ENCODE measurements at places on chromosomes 2 and 18.

- no peak for DNase-seq
Observed at GRCh38 chr2:119468154-119468955, 36.7 kb downstream of the TMEM37 start.

- no peak for DNase-seq
Observed at GRCh38 chr18:11661430-11661829, 27.6 kb upstream of the GNAL start.

DNA sequence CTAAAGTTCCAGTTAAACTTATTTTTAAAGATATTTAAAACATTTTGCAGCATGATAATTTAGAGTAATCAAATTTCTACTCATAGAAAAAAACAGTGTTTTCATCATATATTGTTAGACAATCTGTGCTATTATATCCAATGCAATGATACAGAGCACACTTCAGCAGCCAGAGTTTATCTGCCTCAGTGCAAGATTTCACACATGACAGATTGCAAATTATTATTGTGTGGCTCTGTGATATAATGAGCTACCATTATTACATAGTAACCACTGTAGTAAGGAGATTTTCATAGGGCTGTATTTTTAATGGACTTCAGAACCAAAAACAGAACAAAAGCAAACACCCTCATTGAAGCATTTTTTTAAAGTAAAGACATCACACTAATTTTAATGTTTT lies 762.4 kb downstream of the DSC3 start:
- DNase-seq = no peak

DNA sequence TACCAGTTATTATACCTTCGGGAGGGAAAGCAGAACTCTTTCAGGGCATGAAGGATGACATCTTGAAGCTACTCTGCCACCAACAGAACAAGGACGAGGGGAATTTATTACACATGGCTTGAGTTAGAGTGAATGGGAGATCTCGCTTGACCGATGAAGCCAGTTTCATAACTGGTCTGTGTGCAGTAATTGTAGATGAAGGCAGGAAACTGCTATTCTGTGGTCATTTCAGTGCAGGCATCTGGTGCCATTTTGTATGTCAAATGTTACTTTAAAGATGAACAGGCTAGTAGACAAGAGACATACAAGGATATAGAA lies 20.5 kb downstream of the GREB1 start:
- DNase-seq = no peak

- DNase-seq = no peak
Observed at GRCh38 chr18:38427234-38427633, 861.6 kb upstream of the CELF4 start.

GRCh38 chr18:8391068-8391467 lies 218.2 kb upstream of the RAB12 start:
- no peak for DNase-seq

DNA sequence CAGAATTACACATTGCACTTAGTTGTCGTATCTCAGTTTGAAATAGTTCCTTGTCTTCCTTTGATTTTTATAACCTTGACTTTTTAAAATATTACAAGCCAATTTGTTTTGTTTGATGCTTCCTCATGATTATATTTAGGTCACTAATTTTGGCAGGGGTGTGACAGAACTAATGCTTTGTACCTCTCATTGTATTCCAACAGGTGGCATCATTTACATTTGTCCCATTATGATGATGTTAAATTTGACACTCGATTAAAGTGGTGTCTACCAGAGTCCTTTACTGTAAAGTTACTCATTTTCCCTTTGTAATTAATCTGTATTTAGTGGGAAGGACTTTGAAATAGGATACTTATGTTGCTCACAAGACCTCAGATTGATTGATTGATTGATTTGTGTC lies 21.5 kb upstream of the MFSD2B start:
- no peak for DNase-seq

DNA sequence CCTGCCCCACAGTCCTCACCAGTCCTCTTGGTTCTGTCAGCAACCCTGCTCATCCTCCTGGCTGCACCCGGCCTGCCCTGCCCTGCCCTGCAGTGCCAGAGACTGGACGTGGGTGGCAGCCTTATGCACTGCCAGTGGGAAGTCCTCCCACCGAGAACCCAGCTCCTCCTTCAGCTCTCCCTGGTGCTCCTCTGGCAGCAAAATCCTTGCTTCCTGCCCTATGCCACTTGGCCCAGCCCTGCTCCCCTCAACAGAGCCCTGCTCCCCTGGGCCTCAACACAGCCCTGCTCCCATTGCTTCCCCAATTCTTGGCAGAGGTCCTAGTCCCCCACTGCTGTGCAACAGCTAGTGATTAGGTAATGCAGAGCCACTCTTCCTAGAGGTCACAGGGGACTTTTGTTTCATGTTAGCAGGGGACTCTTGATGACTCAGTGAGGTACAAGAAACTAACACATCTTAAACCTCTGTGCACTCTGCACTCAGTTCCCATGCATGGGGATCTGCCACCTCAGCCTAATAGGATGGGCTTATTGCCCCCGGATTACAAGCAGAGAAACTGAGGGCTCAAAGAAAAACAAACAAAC lies 58.0 kb upstream of the EDAR start:
- no peak for DNase-seq

GRCh38 chr18:10771053-10771709 lies 245.4 kb downstream of the NAPG start:
- no peak for DNase-seq

DNA sequence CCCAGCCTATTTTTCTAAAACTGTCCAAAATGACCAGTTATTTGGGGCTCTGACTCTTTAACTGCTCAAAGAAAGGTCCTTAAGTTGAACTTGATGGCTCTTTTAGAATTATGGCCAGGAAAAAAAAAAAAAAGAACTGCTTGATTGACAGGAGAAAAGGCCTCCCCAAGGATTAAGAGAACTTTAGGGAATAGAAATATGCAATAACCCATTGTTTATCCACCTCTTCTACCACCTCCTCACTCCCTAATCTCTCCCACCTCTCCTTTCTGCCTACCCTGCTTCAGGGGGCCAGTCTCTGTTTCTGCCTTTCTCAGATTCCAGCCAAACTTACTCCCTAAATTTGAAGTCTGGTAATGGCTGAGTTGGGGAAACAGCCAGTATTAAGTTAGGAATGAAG lies 5.7 kb upstream of the STRN start:
- no peak for DNase-seq

- DNase-seq = no peak
Observed at GRCh38 chr2:223297788-223298187, 245.8 kb downstream of the KCNE4 start.

DNA sequence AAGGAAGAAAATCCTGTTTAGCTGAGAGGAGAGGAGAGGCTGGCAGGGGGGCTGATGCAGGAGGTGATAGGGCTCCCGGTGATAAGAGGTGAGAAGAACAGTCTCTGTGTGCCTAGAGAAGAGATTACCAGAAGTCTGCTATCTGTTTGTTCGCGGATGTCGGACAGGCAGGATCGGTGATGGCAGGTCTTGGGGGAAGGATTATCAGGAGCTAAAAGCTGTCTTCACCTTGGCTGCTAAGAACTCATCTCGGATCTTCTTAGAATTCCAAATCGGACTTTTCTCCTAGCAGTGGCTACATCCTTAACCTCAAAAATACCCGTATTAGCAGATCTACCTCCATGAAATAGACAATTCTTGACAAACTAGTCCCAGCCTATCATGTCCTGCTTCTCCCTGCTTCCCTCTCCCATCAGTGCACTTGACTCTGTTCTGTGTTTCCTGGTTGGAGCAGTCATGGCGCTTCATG lies 282.1 kb upstream of the TRIB2 start:
- no peak for DNase-seq

GRCh38 chr2:164913640-164914350 lies 41.5 kb downstream of the SLC38A11 start:
- DNase-seq = no peak

GRCh38 chr18:74194691-74195090 lies 46.4 kb downstream of the TIMM21 start:
- DNase-seq = no peak

GRCh38 chr2:28346587-28346986 lies 46.1 kb upstream of the FOSL2 start:
- DNase-seq = peak; percentile 86

- DNase-seq = no peak
Observed at GRCh38 chr2:20304411-20304810, 46.2 kb downstream of the PUM2 start.

DNA sequence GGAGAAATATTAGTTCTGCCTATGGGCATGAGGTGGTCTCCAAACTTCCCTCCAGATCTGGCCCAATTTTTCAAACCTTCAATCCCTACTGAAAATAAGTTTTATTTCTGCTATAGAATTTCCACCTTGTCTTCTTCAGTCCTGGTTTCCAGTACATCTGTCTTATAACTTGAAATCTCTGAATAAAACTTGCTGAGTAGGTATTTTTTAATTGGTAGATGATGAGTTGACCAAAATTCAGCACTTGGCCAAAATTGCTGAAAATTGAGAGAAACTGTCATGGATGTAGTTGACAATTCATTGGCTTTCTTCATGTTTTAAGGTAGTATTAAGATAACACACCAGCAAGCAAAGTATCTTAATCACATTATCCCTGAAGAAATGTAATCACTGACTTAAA lies 206.2 kb downstream of the PARD3B start:
- no peak for DNase-seq

DNA sequence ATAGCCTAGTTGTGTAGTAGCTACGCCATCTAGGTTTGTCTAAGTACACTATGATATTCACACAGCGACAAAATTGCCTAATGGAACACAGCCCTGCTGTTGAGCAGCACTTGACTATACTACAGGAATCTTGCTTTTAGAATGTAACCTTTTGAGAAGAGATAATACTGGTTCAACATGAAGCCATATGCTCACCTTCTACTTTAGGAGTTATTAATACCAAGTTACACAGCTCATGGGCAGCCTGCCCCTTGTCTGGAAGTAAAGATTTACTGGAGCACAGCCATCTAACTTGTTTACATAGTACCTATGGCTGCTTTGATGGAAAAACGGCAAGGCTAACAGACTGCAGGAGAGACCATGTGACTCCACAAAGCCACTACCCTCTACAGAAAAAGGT lies 174.8 kb downstream of the DYM start:
- DNase-seq = no peak

DNA sequence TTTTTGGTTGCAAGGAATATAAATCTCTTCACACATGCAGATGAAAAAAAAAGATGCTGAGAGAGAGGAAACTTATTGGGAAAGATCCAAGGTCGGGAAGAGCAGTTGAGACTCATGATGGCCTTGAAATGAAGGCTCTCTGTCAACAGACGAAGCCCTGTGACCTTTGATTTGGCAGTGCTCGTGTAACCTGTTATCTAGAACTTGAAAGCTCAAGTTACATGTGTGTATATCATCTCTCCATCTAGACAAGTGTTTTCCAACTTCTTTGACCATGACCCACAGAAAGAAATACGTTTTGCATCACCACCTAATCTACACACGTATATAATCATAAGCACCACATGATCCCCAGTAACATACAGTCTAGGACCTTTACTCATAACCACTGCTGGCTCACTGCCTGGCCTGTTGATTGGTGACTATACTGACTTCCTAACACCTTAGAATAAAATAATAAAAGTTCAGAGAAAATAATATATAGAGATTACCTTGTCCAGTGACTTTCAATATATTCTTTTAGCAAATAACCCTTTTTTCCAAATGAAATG lies 319.0 kb upstream of the PKDCC start:
- DNase-seq = no peak

- no peak for DNase-seq
Observed at GRCh38 chr2:30248791-30249190, 17.5 kb downstream of the LBH start.

- DNase-seq = peak; percentile 93
Observed at GRCh38 chr2:127121776-127122176, 14.8 kb upstream of the BIN1 start.

GRCh38 chr2:125427721-125428315 lies 1228.1 kb upstream of the GYPC start:
- no peak for DNase-seq

- DNase-seq = no peak
Observed at GRCh38 chr18:24089076-24089475, 49.8 kb upstream of the CABYR start.

GRCh38 chr2:110770404-110770958 lies 38.1 kb downstream of the ACOXL start:
- DNase-seq = peak; percentile 51

DNA sequence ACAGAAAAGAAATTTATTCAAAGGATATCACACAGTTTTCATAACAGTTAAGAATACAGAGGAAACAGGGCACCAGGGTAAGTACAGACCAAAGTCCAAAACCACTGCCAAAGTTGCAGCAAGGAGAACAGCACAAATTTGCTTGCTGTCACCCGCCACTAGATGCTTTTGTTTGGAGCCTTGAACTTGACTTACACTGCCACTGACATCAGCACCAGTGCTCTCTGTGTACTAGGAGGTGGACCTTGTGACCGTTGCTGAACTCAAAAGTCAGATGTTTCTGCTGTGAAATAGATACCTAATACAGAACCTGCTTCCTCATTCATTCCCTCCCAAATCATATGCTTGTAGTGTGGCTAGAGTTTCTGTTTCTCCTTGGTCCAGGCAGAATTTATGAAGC lies 578.3 kb upstream of the TMEFF2 start:
- DNase-seq = no peak

DNA sequence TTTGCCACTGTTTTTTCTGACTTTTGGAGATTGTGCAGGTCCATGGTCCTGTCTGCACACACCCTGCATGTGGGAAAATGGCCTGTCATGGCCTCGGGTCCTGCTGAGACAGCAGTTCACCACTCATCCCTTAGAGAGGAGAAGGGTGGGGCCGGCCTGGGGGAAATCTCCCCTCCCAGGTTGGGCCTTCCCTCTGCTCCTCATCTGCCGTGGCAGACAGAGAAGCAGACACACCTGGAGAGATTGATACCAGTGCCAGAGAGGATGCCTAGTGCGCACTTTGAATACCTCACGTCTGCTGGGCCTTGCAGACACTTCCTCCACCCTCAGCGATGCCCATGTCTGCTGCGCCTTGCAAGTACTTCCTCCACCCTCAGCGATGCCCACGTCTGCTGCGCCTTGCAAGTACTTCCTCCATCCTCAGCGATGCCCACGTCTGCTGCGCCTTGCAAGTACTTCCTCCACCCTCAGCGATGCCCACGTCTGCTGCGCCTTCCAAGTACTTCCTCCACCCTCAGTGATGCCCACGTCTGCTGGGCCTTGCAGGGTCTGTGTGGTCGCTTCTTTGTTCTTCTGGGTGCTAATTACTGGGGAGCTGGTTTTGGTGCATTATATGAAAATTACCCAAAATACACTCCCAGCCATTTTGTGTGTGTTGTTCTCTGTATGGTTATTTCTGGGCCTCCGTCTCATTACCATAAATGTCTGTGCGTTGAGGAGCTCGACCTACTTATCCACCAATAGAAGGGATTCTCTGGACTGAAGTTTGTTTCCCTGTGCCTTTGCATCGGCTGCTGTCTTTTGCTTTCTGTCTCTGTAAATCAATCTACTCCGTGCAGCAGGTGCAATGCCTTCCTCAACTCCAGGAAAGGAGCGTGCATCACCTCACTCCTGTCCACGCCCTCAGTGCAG lies 186.9 kb upstream of the PXDN start:
- DNase-seq = no peak

GRCh38 chr2:86017901-86018896 lies 87.5 kb downstream of the POLR1A start:
- DNase-seq = peak; percentile 47

GRCh38 chr2:207163053-207163755 lies 2.5 kb downstream of the KLF7 start:
- DNase-seq = no peak

Data from femur (tissue), 1 donor.